Astrocyte of the cerebellum (primary cell): ENCODE measurements at places on chromosomes 11 and 22.
A peak's percentile ranks its signal among the peaks of the same experiment; 100 is the strongest.

- no peak for DNase-seq
Observed at GRCh38 chr11:2761131-2762030, 61.6 kb upstream of the KCNQ1OT1 start.

DNA sequence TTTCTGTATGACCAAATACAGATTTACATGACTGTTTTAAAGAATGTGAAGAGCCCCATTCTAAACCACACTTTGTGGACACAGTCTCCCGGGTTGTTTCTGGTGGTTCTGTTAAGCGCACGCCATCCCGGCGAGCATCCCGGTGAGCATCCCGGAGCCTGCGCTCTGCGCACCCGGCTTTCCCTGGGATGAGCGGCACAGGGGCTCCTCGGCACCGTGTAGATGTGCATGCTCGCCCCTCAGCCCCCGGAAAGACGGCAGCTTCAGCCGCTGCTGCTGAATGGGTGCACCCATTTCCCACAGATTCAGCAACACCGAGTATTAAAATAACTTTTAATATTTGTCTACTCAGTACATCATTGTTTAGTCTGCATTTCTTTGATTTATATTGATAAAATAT is 36.0 kb downstream of the GLB1L2 start:
- DNase-seq = no peak

- no peak for DNase-seq
Observed at GRCh38 chr11:7524462-7525235, 10.8 kb downstream of the PPFIBP2 start.

GRCh38 chr11:119975561-119976152 is 162.3 kb downstream of the TRIM29 start:
- no peak for DNase-seq

- no peak for DNase-seq
Observed at GRCh38 chr11:58641803-58642581, 19.5 kb downstream of the CNTF start.

- no peak for DNase-seq
Observed at GRCh38 chr11:128375961-128376360, 211.4 kb downstream of the ETS1 start.

DNA sequence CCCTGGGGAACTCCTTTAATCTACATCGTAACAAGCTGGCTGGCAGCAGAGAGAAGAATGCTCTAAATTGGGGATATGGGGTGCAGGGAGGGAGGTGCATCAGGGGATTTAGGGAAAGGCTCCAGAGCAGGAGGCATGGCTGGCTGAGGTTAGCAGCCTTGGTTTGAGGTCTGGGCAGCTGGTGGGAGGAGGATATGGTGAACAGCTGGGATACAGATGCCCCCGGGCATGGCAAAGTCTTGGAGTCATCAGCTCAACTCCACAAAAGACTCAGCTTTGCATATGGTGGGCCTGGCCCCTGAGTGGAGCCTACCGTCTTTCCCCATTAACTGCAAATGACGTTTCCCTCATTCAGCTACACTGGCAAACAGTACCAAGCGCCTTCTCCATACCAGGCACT is 5.4 kb downstream of the FAM83F start:
- DNase-seq = no peak

- no peak for DNase-seq
Observed at GRCh38 chr11:78339483-78339882, 78.1 kb downstream of the GAB2 start.

- no peak for DNase-seq
Observed at GRCh38 chr22:20153945-20154344, 3.1 kb upstream of the CCDC188 start.

- no peak for DNase-seq
Observed at GRCh38 chr22:39408807-39409206, 9.2 kb downstream of the TAB1 start.

DNA sequence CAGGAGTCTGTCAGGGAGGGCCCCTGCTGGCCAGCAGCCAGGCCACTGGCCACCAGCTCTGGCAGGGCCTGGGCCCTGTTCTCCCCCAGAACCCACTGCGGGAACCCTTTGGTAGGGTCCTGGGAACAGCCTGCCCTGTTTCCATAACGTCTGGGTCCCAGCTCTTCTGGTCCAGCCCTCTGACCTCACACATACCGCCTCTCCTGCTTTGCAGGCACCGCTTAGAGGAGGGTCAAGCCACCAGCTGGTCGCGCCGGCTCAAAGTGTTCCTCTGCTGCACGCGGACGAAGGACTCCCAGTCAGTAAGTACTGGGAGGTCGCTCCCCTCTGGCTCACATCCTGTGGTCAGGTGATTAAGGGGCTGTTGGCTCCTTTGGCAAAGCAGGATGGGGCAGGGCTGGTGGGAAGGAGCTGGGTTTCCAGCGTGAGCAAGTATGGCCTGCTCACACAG is 26.6 kb upstream of the MYRF start:
- peak; percentile 42 for DNase-seq

DNA sequence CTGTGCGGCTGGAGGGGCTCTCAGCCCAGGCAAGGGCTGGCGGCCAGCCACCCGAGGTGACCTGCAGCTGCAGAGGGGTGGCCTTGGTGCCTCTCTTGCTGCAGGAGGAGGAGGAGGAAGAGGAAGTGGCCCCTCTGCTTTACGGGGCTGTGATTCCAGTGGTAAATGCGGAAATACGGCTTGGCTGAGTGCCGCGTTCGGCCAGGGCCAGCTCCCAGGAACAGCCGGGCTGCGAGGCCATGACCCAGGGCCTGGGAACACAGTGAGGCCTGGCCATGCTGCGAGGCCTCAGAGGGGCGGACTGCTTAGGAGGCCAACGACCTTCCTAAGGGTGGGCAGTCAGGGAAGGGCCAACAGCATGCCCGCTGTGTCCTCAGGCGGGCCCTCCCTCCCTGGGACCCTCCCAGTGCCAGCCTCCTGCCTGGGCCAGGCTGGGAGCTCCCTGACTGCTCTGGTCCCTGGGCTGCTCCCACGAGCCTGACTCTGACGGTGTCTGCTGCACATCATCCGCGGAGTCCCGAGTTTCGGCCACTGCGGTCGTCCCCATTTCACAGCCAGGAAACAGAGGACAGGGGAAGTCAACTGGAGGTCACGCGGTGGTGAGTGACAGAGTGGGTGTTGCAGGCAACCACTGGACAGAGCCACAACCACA is 20.8 kb upstream of the PPARA start:
- no peak for DNase-seq

GRCh38 chr11:36270701-36271100 is 18.5 kb downstream of the COMMD9 start:
- DNase-seq = no peak

DNA sequence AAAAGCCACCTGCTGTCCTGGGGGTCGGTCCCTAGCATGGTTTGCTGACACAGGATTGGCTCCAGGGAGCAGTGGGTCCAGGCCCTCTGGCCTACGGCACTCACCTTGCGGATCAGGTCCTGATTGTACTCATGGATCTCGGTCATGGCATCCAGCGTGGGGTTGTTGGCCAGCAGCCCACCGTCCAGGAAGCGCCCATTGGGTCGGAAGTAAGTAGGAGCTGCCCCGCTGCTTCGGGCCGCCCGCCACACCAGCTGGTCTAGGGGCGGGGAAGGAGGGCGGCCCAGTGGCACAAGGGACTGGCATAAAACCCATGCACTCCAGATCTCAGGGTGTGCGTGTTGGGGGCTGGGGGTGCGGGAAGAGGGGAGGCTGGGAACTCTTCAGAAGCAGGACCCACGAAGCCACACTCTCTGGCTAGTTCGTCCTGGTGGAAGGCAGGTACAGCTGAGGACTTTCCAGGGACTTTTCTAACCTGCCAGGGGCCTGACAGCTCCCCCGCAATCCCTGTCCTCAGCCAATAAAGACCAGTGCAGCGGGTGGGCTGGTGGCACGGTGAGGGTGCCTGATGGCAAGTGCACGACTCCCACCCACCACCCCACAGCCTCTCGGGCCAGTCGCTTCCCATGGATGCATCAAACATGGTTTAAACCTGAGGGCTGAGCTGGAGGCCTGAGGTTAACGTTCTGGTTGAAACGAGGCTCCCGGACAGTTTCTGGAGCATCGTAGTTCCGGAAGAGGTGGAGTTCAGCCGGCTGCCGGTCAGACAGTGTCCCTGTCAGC is 5.1 kb upstream of the BAIAP2L2 start:
- DNase-seq = no peak

- DNase-seq = peak; percentile 9
Observed at GRCh38 chr11:75429902-75430713, 2.9 kb downstream of the KLHL35 start.

DNA sequence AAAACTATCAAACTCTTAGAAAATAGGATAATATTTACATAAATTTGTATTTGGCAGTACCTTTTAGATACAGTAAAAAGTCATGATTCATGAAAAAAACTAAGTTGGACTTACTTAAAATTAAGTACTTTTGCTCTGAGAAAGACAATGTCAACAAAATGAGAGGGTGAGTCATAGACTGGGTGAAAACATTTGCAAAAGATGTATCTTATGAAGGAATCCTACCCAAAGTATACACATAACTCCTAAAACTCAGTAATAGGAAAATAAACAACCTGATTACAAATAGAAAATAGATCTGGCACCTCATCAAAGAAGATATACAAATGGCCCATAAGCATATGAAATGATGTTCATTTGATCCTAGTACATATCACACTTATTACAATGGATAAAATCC is 1154.6 kb downstream of the JRKL start:
- DNase-seq = no peak

GRCh38 chr11:109075976-109076375 is 346.0 kb upstream of the C11orf87 start:
- no peak for DNase-seq

GRCh38 chr11:44177905-44178304 is 82.4 kb downstream of the EXT2 start:
- DNase-seq = no peak

DNA sequence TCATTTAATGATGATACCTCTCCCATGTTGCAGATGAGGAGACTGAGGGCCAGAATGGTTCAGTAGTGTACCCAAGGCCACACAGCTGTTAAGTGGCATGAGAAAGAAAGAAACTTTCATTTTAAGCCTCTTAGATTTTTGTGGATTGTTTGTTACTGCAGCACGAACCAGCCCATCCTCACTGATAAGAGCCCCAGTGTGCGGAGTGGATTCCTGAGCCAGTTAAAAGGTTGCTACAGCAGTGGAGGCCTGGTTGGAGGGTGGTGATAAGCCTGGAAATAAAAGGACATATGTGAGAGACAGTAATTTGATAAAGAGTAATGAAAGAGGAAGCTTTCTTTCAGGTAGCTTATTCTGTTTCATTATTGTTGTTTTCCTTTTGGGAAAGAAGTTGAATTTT is 89.0 kb downstream of the ATXN10 start:
- DNase-seq = no peak

GRCh38 chr11:47998345-47998732 is 18.0 kb downstream of the PTPRJ start:
- no peak for DNase-seq

DNA sequence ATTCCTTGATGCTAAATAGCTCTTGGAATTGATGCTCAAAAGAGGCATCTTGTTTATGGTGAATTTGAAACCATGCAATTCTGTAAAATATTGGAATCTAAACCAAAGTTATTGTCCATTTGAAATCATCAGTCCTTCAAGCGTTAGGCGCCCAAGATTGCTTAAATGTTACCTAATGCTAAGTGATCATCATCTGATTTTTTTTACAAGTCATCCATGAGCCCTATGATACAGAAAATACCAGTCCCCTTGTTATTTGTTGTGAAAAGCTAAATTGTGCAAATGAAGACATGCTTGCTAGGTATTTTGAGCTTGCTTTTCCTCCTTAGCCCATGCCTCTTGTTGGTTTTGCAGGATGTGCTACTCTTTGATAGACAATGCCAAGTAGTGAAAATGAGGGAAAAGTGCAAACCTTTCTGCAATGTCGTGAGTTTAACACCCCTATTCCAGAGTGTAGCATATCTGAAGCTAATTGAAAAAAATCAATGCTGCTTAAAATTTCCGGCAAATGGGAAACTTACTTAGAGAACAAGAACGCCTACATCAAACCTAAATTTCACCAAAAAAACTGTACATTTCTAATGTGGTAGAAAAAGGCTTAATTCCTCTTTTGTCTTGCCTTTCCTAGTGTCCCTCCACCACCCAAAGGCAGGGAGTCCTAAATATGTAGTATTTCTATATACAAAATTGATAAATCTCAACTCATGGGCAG is 1.9 kb downstream of the GRK3 start:
- DNase-seq = no peak

GRCh38 chr11:34860518-34860917 is 55.7 kb downstream of the APIP start:
- DNase-seq = no peak

GRCh38 chr11:66448523-66448922 is 9.9 kb upstream of the MRPL11 start:
- DNase-seq = no peak

- DNase-seq = no peak
Observed at GRCh38 chr11:118358071-118358470, 1.3 kb upstream of the UBE4A start.

DNA sequence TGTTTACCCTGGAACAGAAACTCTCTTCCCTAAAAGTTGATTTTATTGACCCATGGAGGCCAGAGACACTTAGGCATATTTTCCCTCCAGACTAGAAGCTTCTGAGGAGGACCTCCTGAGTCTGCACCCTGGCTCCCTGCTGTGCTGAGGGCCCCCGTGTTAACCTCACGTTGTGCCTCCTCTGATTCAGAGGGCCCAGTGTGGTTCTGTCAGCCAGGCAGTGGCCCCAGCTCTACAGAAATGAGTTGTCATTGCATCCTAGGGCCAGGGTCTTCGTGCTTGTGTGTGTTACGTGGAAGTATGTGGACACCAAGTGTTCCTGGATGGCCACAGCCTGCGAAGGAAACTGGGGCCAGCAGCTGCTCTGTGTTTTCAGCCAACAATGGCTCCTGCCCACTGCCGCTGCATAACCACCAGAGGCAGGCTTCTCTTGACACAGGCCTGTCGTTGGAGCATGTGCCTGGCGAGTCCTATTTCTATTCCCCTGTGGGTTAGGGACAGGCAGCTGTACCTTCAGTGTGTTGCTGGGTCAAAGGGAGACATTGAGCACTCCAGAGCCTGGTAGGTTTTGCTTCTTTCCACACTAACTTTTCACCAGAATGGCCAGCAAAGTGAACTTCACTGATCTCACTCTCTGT is 44.5 kb downstream of the MED15 start:
- DNase-seq = no peak

DNA sequence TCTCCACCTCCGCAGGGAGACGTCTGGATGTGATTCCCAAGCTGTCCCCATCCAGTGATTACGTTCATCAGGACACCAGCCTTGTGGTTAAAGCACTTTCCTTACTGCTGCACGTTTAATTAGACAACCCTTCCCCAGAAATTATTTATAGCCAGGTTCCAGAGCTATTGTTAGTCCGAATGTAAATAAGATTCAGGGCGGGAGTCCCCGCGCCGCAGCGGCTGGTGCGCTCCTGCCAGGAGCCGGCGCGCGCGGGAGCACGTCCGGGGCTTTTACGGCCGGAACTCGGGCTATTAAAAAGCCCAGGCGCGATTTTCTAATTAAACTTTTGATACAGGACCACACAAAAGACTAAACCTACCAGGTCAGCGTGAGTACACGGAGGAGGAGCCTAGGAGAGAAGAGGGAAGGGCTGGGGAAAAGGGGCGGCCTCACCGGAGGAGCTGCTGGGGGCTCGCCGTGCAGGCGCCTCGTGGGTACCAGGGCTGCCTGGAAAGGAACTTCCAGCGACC is 538.3 kb downstream of the OPCML start:
- DNase-seq = no peak

- DNase-seq = no peak
Observed at GRCh38 chr11:121012091-121012490, 11.8 kb upstream of the TBCEL start.

GRCh38 chr22:27023591-27023990 is 366.2 kb downstream of the MIAT start:
- DNase-seq = no peak
